ENCODE measurements at places on chromosomes 7 and 10.

- no peak for DNase-seq
Observed at GRCh38 chr10:119183664-119184412, 5.2 kb upstream of the PRDX3 start.

- no peak for DNase-seq
Observed at GRCh38 chr10:6145166-6145987, 56.5 kb downstream of the RBM17 start.

GRCh38 chr10:89216056-89216455 is 8.9 kb upstream of the CH25H start:
- no peak for DNase-seq

GRCh38 chr10:68253346-68253745 is 21.4 kb upstream of the ATOH7 start:
- DNase-seq: no peak

GRCh38 chr10:623477-624311 is 65.8 kb downstream of the DIP2C start:
- no peak for DNase-seq

GRCh38 chr7:36283711-36284130 is 105.9 kb upstream of the ANLN start:
- no peak for DNase-seq

DNA sequence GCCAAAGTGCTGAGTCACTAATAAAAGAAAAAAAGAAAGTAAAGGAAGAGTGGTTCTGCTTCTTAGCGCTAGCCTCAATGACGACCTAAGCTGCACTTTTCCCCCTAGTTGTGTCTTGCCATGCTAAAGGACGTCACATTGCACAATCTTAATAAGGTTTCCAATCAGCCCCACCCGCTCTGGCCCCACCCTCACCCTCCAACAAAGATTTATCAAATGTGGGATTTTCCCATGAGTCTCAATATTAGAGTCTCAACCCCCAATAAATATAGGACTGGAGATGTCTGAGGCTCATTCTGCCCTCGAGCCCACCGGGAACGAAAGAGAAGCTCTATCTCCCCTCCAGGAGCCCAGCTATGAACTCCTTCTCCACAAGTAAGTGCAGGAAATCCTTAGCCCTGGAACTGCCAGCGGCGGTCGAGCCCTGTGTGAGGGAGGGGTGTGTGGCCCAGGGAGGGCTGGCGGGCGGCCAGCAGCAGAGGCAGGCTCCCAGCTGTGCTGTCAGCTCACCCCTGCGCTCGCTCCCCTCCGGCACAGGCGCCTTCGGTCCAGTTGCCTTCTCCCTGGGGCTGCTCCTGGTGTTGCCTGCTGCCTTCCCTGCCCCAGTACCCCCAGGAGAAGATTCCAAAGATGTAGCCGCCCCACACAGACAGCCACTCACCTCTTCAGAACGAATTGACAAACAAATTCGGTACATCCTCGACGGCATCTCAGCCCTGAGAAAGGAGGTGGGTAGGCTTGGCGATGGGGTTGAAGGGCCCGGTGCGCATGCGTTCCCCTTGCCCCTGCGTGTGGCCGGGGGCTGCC is at the start of gene IL6:
IL6 (plus strand) TSS at position 294 of the 807 bp plus-strand sequence; CDS start at position 357, 63 bp downstream.
- peak; percentile 82 for DNase-seq

GRCh38 chr10:84540022-84540616 is 211.7 kb downstream of the CCSER2 start:
- peak; percentile 58 for DNase-seq

GRCh38 chr10:77493851-77494261 is 143.8 kb downstream of the KCNMA1 start:
- DNase-seq: no peak

GRCh38 chr10:36448760-36449691 is 676.4 kb upstream of the ANKRD30A start:
- DNase-seq: no peak

DNA sequence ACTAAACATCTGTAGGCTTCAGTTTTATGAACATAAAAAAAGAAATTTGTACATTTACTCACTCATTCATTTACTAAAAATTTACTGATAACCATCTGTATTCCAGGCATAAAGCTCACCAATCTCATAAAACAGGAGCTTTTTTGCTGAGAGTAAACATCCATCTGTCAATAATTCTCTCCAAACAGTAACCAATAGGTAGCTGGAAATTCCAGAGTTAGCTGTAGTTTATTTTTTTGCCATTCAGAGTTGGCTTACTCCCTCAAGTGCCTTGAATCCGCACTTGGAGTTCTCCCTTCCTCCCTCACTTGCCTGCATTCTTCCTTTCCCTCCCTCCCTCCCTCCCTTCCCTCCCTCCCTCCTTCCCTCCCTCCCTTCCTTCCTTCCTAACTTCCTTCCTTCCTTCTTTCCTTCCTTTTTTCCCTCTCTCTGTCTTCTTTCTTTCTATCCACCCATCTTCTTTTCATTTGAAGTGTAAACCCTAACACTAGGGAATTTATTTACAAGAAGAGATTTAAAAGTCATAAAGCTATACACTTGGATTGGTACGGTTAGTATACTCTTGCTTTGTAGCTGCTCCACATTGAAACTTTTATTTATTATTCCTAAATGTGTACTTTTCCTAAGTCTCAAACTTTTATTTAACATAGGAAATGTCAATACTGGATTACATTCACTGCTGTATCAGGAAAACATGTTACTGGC is 44.6 kb upstream of the BICC1 start:
- no peak for DNase-seq

- peak; percentile 93 for DNase-seq
Observed at GRCh38 chr10:16965740-16966447, 148.7 kb upstream of the RSU1 start.

DNA sequence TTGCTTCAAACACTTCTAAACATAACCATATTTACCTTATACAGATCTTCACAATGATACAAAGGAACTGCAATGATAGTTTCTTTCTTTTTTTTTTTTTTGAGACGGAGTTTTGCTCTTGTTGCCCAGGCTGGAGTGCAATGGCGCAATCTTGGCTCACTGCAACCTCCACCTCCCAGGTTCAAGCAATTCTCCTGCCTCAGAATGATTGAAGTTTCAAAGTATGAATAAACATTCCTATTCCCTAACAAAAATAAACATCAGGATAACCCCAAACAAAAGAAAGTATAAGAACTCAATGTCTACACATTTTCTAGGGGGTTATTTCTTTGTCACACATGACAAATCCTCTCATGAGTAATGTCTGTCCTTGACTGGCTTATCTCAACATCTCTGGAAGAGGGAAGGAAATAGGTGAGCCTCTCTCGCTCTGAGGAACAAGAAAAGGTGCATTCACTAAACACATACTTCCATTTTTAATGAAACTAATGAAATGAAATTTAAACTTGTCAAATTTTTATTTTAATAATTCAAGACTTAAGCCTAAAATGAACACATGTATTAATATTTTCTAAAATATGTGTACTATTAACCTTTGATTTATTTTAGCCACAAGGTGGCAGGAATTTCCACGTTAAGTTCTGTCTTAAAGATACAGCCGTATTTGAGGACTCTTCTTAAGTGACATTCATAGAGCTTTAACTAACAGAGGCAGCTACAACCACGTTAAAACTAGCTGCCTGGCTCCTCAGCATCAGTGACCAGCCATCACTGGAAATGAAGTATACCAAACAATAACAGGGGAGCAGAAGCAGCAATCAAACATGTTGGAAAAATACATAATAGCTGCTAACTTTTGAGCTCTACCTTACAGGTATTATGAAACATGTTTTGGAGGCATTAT is 58.3 kb downstream of the MALSU1 start:
- no peak for DNase-seq

DNA sequence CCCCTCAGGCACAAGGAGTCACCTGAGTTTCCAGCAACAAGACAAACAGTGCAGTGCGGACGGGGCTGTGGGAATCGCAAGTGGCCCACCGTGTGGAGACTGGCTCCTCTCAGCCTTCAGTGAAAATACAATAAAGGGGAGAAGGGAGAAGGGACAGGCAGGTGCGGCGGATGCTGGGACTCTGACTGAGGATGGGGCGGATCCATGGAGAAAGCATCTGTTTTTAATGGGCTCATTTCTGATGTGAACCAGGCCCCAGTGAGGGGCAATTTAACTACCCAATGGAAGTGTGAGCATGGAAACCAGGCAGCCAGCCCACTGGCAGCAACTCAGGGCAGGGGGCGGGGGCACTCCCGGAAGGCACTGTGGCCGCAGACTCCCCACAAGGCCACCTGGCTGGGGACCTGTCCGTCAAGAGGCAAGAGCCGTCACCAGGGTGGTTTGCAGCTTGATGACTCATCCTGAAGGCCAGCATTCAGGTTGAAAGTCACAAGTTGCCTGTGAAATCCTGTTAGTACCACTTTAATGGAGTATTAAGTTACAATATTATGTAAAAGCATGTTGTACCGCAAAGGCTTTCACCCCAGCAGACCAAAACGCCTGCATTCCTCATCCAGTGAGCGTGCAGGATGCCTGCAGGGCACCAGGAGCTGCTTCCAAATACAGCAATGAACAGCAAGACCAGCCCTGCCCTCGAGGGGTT is 476.4 kb downstream of the PTPRN2 start:
- DNase-seq: no peak

GRCh38 chr10:78507510-78508160 is 474.0 kb downstream of the RPS24 start:
- no peak for DNase-seq

- DNase-seq: no peak
Observed at GRCh38 chr10:97743169-97743943, 6.4 kb downstream of the ZFYVE27 start.

DNA sequence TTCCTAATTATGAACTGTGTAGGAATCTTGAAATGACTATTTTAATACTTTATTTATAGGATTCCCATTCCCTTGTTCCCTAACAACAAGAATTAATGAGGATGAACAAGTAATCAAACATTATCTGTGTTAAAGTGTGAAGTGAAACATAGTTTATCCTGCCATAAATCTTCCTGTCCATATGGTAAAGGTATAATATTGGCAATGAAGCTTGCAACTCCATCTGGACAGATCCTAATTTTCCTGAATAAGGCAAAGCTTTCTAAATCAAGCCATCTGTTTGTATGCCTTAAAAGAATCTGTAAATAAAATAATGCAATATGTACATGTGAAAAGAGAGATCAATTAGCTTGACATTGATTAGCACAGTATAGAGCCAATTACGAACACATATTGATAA is 529.0 kb downstream of the ANKRD7 start:
- DNase-seq: no peak

DNA sequence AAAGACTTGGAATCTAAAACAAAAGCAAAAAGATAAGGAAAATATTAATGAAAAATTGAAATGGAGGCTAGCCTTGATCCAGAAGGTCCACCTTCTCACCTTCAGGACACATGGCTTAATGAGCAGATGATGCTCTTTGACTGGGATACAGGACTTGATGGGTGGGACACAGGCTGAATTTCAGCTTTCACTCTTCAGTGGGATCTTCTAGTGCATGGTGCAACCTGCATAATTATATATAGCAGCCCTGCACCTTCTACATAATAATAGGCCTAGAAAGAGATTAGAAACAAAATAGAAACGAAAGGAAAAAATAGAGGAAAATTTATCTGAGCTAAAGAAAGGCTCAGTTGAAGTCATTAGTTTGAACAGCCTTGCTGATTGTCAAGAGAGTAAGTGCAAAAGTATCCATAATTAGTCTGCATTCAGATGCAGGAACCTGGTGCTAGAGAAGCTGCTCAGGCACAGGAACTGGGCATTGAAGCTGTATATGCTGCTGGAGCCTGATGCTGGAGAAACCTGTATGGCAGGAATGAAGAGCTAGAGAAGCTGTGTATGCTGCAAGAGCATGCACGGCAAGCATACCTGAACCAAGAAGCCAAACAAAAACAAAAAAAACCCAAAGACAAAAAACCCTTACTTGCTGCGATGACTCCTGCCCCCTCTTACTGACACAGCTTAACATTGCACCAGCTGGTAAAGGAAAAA is 19.4 kb downstream of the MKLN1 start:
- no peak for DNase-seq

- DNase-seq: no peak
Observed at GRCh38 chr7:155682484-155682883, 38.0 kb downstream of the RBM33 start.

DNA sequence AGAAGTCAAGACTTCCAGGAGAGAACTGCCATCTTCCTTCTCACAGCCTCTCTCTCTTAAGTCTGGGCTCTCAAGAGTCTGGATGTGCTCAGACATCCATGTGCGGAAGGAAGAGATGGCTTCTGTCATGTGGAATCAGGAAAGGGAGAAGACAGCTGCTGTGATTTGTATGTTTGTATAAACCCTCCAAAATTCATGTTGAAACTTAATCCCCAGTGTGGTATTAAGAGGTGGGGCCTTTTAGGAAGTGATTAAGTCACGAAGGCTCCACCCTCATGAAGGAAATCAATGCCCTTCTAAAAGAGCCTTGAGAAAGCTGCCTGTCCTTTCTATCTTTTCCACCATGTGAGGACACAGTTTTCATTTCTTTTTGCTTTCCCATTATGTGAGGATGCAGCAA is 73.9 kb upstream of the PTN start:
- DNase-seq: no peak

DNA sequence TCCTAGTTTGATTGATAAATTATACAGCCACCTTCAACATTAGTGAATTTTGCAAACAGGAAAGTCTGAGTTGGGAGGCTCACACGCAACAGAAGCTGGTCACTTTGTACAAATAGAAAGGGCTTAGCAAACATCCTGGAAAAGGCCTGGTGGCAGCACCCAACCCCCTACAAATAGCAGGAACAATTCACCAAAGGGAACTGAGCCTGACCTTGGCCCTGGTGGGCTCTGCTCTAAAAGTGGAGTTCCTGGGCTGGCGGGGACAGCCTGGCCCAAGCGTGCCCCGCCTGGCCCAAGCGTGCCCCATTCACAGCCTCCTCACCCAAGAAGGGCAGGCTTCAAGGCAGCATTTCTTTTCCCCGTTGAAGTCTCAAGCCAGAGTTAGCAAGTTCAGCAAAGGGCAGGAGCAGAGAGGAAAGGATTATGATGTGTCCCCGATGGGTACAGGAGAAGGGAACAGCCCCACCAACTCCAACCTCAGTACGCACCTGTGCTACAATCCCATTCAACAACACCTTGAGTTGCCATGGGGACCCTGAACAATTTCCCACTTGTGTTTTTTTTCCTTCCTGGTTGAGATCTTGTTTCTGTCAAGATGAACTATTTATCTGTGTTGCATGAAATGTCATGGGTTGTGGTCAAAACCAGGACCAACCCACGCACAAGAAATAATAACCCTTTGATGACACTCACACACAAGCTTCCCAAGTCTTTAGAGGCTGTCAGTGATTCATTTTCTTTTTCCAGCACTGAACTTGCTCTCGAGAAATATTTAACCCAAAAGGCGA is 43.4 kb downstream of the RGS10 start:
- no peak for DNase-seq
